SK-N-DZ (cell line): ENCODE measurements at places on chromosomes 11 and 22.

GRCh38 chr11:97909614-97910399 is 1110.9 kb upstream of the CNTN5 start:
- DNase-seq: no peak

DNA sequence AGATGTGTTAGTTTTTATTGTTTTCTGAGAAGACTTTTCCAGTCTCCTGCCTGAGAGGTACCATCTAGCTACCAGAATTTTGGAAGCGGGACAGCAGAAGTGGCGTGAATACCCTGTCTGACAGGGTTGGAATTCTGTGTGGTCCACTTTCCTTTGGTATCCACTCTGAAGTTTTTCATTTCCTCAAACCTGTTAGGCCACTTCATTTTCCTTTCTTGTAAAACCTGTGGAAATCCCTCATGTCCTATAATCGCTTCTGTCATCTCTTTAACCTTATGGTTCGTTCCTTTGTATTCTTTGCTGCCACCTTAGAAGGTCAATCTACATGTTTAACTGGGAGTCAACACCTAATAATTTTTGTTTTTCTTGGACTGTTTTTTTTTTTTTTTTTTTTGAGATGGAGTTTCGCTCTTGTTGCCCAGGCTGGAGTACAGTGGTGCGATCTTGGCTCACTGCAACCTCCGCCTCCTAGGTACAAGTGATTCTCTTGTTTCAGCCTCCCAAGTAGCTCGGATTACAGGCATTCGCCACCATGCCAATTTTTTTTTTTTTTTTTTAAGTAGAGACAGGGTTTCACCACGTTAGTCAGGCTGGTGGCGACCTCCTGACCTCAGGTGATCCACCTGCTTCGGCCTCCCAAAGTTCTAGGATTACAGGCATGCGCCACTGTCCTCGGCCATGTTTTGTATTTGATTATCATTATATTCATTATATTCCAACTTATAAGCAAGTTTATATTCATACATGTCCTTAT is 7.1 kb downstream of the SFI1 start:
- no peak for DNase-seq

DNA sequence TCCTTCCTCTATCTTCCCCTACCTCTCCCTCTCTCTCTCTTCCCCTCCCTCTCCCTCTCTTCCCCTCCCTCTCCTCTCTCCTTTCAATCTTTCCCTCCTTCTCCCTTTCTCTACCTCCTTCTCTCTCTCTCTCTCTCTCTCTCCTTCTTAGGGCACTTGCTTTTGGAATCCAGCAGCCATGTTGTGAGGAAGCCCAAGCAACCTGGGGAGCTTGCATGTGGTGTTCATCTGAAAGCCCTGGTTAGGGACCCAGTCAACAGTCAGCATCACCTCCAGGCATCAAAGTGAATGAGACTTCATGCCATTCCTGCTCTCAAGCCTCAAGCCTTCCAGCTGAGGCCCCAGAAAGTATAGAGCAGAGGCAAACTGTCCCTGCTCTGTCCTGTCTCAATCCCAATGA is 65.6 kb upstream of the SHISAL1 start:
- no peak for DNase-seq

DNA sequence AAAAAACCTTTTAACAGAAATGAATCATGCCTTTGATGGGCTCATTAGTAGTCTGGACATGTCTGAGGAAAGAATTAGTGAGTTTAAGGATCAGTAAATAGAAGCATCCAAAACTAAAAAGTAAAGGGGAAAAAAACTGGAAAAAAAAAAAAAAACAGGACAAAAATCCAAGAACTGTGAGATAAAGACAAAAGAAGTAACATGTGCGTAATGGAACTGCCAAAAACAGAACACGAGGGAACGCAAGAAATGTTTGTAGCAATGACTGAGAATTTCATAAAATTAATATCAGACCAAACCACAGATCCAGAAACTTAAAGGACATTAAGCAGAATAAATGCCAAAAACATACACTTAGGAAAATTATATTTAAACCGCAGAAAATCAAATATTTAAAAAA is 77.4 kb downstream of the MS4A13 start:
- DNase-seq: no peak

GRCh38 chr22:27752771-27753170 is 48.8 kb downstream of the MN1 start:
- DNase-seq: no peak

- no peak for DNase-seq
Measured at GRCh38 chr11:105834461-105834860, 187.6 kb downstream of the MSANTD4 start.

DNA sequence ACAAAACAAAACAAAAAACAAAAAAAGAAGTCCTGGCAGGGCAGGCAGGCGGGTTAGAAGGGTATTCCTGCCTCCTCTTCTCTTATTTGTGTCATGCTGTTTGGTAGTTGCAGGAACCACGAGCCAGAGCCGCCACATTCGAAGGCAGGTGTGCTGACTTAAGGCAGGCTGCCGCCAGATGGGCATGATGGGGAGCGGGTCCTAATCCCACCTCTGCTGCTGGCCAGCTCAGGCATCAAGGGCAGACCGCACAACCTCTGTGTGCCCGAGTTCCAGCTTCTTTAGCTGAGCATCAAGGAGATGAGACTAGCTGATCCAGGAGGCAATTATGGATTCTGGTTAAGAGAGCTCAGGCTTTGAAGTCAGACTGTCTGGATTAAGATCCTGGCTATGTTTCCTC is 12.1 kb downstream of the OAF start:
- no peak for DNase-seq

- no peak for DNase-seq
Measured at GRCh38 chr22:49935561-49935960, 17.1 kb downstream of the CRELD2 start.

- DNase-seq: no peak
Measured at GRCh38 chr11:86889001-86889341, 66.2 kb downstream of the FZD4 start.

DNA sequence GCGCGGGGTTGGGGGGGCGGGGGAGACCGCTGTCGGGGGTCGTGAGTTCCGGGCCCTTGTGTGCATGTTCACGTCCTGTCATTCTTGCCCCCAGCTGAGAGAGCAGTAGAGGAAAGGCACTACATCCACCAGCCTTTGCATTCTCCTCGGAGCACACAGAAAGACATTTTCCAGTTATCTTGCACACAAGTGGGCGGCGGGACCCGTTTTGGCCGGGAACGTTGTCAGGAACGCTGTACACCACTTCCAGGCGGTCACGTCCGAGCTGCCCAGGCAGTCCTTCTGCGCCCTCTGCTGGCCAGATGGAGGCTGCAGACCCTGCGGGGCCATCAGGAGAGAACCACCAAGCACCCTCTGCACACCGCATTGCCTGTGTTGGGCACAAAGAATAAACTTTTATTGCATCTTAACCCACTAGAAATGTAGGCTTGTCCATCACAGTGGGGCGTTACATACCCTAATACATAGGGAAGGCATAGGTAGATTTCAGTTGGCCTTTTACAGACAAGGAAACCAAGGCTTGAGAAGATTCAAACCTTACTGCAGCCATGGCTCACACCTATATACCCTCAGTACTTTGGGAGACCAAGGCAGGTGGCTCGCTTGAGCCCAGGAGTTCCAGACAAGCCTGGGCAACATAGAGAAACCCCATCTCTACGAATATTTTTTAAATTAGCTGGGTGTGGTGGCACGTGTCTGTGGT is 2.8 kb upstream of the CDKN1C start:
- peak; percentile 77 for DNase-seq

DNA sequence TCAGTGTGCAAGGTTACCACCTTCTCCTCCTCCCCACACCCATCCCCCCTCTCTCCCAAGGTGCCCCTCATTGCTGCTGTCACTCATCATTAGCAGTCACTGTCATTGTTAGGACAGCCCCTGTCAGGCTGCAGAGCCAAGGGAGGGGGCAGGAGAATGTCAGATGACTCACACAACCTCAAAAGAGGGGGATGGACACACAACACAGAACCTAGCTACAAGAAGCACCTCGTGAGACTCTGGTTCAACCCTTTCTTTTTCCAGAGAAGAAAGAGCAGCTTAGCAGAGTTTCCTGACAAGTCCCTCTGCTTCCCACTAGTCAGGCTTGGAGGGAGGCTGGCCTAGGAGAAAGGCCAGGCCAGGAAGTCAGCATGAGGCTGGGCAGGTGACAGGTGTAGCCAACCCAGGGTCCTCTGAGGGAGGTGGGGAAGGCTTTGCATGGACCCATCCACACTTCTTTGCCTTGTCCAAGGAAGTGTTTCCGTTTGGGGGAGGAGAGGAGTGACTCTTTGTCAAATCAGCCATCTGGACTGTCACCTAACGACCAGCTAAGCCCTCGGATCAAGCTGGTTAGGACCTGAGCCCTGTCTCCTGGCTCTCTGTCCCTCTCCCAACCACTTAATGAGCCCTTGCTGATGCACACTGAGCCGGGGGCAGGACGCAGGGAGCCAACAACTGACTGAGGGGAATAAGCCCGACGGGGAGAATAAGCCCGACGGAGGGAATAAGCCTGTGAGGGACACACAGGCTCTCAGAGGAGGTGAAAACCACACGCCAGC is 18.3 kb downstream of the ADORA2A start:
- DNase-seq: peak; percentile 47

GRCh38 chr11:130338667-130339066 is 23.9 kb upstream of the ZBTB44 start:
- no peak for DNase-seq

DNA sequence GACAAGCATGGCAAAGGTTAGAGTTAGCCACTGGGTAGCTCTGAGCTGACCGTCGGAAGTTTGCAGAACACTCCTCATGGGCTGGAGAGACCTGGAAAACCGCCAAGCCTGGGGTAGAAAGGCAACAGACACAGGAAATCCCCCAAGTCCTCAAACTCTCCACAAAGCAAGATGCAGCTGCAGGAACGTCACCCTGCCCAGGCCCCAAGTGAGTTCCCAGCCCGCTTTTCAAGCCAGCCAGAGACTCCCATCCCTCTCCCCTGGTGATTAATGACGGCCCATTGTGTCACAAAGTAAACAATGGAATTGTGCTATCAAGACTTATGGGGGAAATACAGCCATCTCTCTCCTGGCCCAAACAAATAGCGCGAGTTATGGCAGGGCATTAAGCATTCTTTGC is 633.0 kb downstream of the TBC1D22A start:
- DNase-seq: no peak

DNA sequence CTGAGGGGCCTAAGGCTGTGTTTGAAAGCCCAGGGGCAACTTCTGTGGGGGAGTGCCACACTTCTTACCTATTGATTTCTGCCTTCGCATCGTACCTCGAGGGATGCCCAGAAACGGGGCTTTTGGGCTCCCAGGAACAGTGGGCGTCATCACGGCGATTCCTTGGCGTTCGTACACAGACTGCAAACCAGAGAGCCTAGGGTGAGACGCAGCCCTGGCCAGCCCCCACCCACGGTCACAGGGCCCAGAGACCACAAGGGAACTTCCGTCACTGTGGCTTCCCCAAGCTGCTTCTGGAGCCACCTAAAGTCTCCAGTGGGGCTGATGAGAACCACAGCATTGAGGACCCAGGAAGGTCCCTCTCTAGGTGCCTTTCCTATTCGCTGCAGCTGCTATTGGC is 91.9 kb downstream of the CTTN start:
- no peak for DNase-seq

DNA sequence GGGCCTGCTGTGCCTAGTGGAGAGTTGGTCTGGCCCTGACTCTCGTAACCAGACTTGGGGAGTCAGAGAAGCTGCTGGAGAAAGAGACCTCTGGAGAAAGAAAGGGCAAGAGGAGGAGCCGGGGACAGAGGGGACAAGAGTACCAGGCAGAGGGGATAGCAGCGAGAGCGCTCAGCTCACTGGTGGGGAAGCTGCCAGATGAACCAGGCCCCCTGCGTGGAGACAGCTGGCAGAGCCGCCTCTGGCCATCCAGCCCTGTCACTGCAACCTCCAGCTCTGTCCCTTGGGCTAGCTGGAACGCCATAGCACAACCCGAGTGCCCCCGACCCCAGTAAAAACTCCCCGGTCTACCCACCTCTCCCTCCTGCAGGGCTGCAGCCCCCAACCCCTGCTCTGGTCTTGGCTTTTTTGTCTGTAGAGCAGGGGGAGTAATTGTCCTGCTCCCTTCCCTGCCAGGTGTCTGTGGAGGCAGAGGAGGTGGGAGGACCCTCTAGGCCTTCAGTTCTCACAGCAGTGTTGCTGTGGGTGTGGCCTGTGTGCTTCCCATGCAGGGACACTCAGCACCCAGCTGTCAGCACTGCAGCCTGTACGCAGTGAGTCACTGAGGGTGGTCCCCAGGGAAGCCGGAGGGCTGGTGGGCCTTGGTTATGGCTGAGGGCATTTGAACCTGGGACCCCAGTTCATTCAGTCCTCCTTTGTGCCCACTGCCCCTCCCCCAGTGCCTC is 4.8 kb upstream of the SUN2 start:
- DNase-seq: peak; percentile 68

- DNase-seq: no peak
Measured at GRCh38 chr11:110752890-110753289, 40.7 kb upstream of the ARHGAP20 start.

GRCh38 chr22:24465975-24466374 is 29.2 kb upstream of the UPB1 start:
- no peak for DNase-seq
